Aortic smooth muscle cell (primary cell): ENCODE measurements at places on chromosomes 16 and 17. TPM values are rescaled to one million over a fixed set of nuclear protein-coding genes. Genes with fewer than 3 reads are reported as not detected.

CCP110 gene
- 10.9 and 11.8 TPM in 2 replicates for total RNA-seq

LGALS9B gene
- not detected in 2 replicates for total RNA-seq

SEZ6 gene
- total RNA-seq, result not detected in 2 replicates

NGFR gene
- total RNA-seq, result 0.06 and 0.13 TPM in 2 replicates
